ENCODE measurements at places on chromosomes 2 and 18.

DNA sequence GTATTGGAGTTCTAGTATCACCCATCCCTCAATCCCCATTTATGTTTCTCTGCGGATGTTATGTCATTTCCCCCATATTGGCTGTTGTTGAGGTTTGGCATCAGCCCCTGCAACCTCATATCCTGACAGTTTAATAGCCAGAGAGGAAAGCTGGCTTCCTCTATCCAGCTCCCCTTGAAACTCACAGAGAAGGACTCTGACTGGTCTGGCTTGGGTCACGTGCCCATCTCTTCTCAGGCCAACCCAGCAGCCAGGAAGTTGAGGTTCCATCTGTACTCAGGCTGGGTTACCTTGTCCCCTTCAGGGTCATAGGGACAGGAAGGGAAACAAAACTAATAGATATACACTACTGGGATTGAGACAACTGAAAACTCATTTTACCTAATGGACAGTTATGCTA lies 148.0 kb upstream of the SLC14A2 start:
- no peak for DNase-seq

DNA sequence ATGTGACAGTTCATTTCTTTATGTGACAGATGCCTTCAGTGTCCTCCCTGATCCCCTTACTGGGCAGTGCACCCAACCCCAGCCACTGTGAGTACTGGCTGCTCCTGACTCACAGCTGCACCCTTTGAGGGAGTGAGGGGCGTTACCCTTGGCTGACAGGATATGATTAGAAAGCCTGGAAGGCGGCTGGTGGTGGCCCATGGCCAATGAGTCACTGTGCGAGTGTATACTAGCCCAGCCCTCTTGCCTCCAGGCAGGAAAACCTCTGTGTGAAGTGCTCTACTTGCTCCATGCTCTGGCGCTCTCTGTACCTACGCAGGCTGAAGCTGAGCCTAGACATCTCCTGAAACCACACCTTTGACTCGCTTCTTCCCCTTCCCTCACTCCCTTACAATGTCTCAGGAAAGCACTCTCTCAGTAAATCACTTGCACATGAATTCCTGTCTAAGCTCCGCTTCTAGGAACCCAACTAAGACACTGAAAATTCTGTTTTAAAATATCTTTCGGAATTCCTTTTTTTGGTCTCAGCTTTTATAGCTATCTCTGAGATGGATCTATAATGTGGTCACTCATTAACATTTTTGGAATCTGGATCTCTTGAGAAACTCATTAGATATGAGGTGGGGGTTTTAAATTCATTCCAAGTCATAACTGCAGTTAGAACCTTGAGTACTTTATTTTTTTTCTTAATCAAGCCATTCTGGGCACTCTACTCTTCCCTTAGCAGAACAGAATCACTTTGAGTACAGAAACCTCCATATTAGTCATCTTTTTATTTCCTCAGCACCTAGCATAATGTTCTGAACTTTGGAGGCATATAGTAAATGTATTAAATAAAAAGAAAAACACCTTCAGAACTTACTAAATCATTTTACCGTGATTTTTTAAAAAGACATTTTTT lies 25.3 kb upstream of the STAM2 start:
- DNase-seq, result peak; percentile 10

- no peak for DNase-seq
Observed at GRCh38 chr2:207265869-207266268, 100.1 kb upstream of the KLF7 start.

GRCh38 chr18:67108894-67109293 lies 407.6 kb downstream of the DSEL start:
- DNase-seq, result no peak

DNA sequence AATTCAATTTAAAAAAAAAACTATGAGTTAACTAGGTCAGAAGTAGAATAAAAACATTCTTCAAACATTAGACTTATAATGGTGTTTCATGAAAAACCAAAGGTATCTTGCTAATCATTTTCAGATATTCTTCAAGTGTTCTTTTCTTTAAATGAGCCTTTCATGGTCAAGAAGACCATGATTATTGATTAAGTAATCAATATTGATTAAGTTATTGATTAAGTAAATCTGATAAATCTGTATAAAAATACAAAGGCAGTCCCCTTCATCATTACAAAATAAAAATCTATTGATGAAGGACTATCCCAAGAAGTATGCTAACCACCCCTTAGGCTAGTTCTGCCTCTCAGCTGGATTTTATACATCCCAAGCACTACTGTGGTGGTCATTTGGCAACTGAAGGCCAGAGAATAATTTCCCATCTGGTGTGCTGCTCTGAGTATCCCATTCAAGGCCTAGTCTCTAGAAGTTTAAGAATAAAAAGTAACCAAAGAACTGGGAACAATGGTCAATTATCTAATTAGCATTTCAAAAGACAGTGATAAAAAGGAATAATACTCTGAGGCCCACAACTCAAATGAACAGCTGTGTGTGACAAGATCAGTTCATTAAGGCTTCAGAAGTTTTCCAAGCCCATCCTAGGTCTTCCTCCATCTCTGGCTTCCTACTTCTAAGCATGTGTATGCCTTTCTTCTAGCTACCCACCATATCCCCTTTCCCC lies 63.5 kb downstream of the TCF4 start:
- DNase-seq, result no peak

- no peak for DNase-seq
Observed at GRCh38 chr2:232466221-232466620, 10.3 kb downstream of the ALPI start.

DNA sequence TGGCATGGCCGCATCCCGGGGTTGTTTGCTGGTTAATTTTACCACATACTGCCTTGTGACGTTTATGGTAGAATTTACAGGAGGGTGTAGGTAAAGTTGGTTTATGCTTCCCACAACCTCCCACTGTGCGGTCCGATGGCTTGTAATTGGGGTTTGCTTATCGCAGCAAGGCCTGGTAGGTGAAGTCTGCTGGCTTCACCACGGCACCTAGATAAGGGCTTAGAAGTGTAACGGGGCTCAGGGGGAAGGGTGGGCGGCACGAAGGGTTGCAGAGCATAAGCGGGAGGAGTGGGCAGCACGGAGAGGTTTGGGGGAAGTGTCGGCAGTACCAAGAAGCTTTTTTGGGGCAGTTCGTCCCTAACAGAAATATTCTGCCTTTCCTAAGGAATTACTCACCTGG lies 39.0 kb upstream of the TMEM131 start:
- DNase-seq, result no peak

DNA sequence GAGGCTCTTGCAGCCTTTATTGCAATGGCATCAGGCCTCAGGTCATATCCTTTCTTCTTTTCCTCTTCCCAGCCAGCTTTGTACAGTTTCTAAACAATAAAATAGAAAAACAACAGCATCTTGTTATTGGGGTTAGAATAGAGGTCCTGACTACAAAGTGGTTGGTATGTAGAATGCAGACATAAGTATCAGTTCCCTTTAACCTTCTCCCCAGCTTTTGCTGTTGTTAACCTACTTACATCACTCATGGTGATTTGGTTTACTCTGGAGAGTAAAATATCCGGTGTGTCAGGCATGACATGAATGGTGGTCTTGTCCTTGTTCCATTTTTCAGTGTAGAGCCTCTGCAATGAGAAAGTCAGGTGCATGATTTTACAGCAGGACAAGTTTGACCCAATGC lies 69.8 kb downstream of the NEB start:
- no peak for DNase-seq

- DNase-seq, result no peak
Observed at GRCh38 chr18:33745151-33745795, 167.3 kb downstream of the ASXL3 start.

DNA sequence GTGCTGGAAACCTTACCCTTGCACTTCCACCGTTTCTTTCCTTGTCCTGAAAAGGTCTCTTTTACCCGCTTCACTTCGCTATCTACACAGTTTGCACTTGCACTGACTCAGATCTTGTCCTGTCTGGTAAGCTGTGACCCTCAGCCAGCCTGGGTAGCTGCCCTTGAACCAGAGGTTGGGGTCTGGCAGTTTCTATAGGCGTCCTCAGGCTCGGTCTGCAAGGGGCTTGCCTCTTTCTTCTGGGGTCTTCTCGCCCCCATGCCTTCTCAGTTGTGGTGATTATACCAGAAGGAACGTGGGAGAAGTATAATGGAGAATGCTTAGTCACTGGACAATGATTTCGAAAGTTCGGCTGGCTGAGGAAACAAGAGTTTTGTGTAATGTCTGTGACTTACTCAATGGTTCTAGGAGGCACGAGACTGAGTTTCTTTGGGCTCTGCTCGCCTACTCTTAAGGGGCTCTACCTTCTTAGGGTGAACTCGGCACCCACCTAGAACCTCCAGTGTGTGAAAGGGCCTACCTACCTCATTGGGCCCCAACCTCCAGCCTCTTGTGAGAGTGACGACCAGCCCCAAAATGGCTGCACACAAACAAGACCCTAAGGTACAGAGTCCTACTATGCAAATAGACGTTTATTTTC lies 6.9 kb upstream of the STAT1 start:
- no peak for DNase-seq

- DNase-seq, result peak; percentile 71
Observed at GRCh38 chr2:170409164-170409535, 231.2 kb downstream of the MYO3B start.

- DNase-seq, result no peak
Observed at GRCh38 chr2:42328148-42328833, 32.7 kb downstream of the COX7A2L start.

DNA sequence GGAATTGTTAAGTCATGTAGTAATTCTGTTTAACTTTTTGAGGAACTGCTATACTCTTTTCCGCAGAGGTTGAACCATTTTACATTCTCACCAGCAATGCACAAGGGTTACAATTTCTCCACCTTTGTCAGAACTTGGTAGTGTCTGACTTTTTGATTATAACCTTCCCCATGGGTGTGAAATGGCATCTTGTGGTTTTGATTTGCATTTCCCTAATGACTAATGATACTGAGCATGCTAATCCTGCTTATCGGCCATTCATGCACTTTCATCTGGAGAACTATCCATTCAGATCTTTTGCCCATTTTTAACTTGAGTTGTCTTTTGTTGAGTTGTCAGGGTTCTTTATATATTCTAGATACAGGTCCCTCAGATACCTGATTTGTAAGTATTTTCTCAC lies 47.2 kb downstream of the CYB5A start:
- no peak for DNase-seq

DNA sequence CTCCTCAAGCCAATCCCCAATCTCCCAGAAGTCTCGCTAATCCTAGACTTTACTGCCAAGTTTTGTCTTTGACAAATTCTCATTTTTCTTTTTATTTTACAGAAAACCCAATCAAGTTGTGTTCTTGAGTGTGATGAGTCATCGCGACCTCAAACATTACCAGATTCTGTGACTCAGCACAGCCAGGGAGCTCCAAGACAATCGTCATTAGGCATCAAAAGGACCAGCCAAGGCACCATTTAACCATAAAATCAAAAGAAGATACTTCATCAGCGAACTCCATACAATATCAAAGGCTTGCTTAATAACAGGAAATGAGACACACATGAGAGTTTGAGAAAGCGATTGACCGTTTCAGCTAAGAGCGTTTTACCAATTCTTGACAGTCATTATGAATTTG lies 146.2 kb upstream of the AGAP1 start:
- DNase-seq, result no peak

GRCh38 chr2:188444106-188444835 lies 152.6 kb downstream of the GULP1 start:
- no peak for DNase-seq

GRCh38 chr18:48544661-48545415 lies 6.0 kb downstream of the CTIF start:
- no peak for DNase-seq

- DNase-seq, result no peak
Observed at GRCh38 chr2:211371465-211371864, 815.1 kb downstream of the CPS1 start.

DNA sequence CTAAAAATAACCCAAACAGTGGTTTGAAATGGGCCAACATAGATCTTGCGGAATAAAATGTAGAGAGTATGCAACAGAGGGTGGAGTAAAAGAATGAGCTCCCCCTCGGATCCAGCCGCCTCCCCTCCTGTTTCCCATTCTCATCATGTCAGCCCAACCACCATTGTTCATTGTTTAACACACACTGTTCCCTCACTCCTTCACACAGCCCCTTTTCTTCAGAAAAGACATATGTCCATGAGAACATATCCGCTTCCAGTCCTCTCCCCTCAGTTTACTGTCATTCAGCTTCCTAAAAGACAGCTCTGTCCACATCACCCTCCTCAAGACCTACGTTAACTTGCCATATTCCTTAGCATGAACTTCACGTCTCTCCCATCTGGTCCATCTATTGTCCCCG lies 62.9 kb upstream of the SERTAD2 start:
- DNase-seq, result no peak

DNA sequence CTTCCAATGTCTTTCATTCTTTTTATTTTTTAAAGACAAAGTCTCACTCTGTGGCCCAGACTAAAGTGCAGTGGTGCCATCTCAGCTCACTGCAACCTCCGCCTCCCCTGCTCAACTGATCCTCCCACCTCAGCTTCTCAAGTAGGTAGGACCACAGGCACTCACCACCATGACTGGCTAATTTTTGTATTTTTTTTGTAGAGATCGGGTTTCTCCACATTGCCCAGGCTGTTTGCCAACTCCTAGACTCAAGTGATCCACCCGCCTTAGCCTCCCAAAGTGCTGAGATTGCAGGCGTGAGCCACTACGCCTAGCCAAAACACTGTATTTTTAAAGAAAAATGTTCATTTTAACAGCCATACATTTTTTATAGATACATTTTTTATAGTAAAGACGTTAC lies 12.7 kb downstream of the GCKR start:
- DNase-seq, result no peak

GRCh38 chr18:57998461-57998860 lies 45.6 kb upstream of the NEDD4L start:
- no peak for DNase-seq

DNA sequence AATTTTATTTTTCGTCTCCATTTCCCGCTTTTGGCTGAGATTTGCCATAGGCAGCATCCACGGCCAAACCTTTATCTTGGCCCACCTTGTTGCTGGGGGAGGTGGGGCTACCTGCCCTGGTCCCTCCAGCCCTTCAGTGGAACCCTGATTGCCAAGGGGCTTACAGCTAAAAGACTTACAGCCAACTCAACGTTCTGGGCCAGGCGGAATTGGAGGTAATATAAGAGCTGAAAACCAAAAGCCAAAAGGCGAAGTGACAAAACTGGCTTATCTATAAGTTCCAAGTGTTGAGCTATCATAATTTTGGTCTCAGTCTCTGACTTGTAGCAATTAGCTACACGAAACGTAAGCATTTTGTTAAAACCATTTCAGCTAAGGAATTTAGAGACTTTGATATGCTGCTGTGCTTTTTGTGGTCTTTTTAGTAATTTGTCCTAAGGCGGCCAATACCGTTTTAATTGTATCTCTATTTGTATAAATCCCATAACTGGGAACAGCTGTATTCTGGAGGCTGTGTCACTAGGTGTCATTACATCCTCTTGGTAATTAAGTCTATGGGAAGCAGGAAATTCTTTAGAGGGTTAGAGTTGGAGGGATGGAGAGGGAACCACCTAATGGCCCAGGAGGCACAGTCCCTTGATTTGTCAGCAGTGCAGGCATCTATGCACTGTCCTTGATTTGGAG lies 24.0 kb downstream of the PDCD1 start:
- no peak for DNase-seq

Measured in stimulated activated CD4-positive, alpha-beta T cell treated with anti-CD3 and anti-CD28 coated beads, TNF-alpha, amount 100 ng/mL, for 48 hours (primary cell).